Testis (tissue), 5 donors: ENCODE measurements at places on chromosomes 5 and 9. TPM values are rescaled to one million over a fixed set of nuclear protein-coding genes. Genes with fewer than 3 reads are reported as not detected.

DNA sequence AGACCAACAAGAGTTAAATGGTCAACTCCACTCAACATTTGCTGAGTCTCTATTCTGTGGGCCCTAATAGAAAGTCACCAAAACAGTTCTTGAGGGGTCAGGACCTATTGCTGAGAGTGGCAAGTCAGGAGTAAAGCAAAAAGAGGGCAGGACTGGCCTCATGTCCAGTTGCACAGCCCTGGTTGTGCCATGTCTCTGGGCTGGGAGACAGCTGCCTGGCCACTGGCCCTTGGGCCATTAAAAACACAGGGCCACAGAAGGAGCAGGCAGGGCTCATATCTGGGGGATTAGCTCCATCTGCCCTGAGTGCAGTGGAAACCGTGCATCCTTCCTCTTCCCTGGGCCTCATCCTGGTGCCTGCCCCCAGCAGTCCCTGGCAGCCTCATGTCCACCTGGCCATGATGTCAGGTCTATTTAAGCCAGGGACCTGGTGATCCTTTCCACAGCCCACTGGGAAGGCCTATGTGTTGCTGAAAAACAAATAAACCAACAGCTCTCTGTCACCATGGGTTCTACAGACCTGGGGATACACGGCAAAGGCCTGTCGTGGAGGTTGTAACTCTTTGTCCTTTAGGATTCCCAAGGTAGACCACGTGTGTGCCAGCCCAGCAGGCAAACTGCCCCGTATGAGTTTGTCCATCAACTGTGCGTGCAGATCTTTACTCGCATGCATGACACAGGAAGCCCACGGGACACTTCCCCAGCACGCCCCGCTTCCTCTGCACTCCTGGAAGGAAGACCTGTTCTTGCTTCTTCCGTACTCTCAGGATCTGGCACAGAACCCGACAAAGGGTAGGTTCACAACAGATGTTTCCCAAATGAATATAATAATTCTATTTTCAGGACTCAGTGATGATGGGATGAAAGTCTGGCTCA lies 148.8 kb downstream of the MTX3 start:
- no peak overlapping the region for H3K4me3 ChIP-seq
- DNase-seq, result no peak
- no peaks in the 10 kb centered on the region for H3K36me3 ChIP-seq
- no peak overlapping the region for H3K27ac ChIP-seq
- H3K27me3 ChIP-seq, result no peaks in the 10 kb centered on the region

- H3K4me1 ChIP-seq, result no peaks in the 10 kb centered on the region
- DNase-seq, result no peak
- H3K27ac ChIP-seq, result no peak overlapping the region
- H3K4me3 ChIP-seq, result no peak overlapping the region
- H3K27me3 ChIP-seq, result no peaks in the 10 kb centered on the region
Observed at GRCh38 chr5:108557686-108558085, 175.8 kb upstream of the FBXL17 start.

- H3K27ac ChIP-seq, result no peak overlapping the region
- H3K27me3 ChIP-seq, result no peaks in the 10 kb centered on the region
- DNase-seq, result no peak
- no peak overlapping the region for H3K4me3 ChIP-seq
- H3K36me3 ChIP-seq, result no peaks in the 10 kb centered on the region
Observed at GRCh38 chr5:39541920-39542319, 117.1 kb upstream of the DAB2 start.

GRCh38 chr5:107799306-107799705 lies 128.6 kb upstream of the EFNA5 start:
- no peaks in the 10 kb centered on the region for H3K36me3 ChIP-seq
- no peaks in the 10 kb centered on the region for H3K27me3 ChIP-seq
- no peak overlapping the region for H3K4me3 ChIP-seq
- no peaks in the 10 kb centered on the region for H3K4me1 ChIP-seq
- DNase-seq, result no peak

GRCh38 chr5:90097082-90097477 lies 312.5 kb downstream of the CETN3 start:
- no peaks in the 10 kb centered on the region for H3K4me1 ChIP-seq
- H3K36me3 ChIP-seq, result no peaks in the 10 kb centered on the region
- H3K27ac ChIP-seq, result no peak overlapping the region
- no peak overlapping the region for H3K4me3 ChIP-seq

SPOCK1 gene
- total RNA-seq, result 111 TPM

PCDHB5 gene
- total RNA-seq, result 11.7 TPM
